ENCODE measurements at places on chromosomes 5 and 9.

- DNase-seq, result no peak
These were observed 30.2 kb downstream of the ITGA2 start for GRCh38 chr5:53019320-53019719.

- peak; percentile 19 for DNase-seq
These were observed 6.9 kb upstream of the ZBTB5 start for GRCh38 chr9:37471942-37472684.

- no peak for DNase-seq
These were observed 220.9 kb downstream of the IRX2 start for GRCh38 chr5:2530609-2531008.

GRCh38 chr5:579746-580366 is 32.3 kb upstream of the CEP72 start:
- DNase-seq, result no peak
